ENCODE measurements at places on chromosomes 7 and 10.

GRCh38 chr7:157805713-157806112 is 468.9 kb downstream of the DNAJB6 start:
- no peak for DNase-seq

DNA sequence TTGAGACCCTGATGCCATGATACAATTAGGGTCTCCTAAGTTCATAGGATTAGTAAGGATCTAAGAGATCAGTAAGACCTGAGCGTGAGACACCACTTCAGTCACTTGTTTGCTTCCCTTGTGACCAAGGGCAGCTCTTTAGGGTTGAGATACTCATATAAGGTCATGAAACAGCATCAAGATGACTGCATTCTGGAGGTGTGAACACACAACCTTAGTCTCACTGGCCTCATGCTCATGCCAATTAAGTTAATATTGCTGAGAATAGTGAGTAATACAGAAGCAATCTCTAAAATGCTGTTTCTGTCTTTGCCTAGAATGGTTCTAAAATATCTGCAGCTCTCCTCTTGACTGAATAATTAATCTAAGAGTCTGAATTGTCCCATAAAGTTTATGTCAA is 39.6 kb upstream of the KLHL7 start:
- DNase-seq: peak; percentile 67

- no peak for DNase-seq
Observed at GRCh38 chr7:37092548-37092947, 356.1 kb downstream of the ELMO1 start.

DNA sequence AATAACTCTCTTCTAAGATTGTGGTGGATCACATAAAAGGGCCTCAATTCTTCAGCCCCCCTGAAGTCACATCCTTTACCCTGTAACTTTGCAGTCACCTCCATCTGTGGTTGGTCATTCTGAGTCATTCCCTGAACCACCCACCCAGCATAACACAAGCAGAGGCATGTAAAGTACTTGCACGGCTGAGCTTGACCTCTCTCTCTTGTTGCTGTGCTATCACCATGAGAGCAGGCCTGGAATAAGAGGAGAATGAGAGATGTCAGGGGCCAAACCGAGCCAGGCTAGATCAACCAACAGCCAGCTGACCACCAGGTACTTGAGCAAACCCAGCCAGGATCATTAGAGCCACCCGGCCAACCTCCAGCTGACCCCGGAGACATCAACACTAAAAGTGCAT is 13.5 kb upstream of the STK17A start:
- peak; percentile 80 for DNase-seq

DNA sequence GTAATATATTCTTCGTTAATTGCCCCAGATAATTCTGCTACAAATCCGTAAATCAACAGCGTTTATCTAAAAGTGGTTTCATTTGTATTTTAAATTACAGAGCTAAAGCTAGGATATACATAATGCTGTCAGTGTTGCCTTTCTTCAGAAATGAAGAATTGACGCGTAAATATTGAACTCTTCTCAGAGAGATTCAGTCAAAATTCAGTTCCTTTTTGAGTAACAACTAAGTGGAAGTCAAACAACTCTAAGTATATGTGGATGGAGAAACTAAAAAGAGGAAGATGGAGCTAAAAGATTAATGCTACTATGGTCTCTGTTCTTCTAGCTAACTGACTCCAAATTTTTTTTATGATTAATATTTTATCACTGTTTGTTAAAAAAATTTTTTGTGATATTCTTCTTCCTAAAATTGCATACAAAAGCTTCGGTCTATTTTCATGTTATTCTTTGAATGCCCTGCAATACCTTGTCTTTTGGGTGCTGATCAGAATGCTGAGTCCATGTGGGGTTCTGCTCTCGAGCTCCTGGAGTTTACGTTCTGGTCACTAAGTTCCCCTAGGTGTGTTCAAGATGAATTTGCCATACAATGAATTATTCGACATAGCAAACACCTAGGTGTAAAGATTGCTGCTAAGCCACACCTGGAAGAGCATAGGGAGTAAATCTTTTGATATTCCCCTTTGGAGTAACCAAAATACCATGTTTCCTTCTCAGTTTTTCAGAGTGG is 20.7 kb downstream of the MDFIC start:
- DNase-seq: no peak

GRCh38 chr10:114043532-114044246 is at the start of gene ADRB1:
ADRB1 (plus strand) TSS chr10:114043866; CDS start chr10:114044133, 267 bp downstream.
- peak; percentile 43 for DNase-seq

DNA sequence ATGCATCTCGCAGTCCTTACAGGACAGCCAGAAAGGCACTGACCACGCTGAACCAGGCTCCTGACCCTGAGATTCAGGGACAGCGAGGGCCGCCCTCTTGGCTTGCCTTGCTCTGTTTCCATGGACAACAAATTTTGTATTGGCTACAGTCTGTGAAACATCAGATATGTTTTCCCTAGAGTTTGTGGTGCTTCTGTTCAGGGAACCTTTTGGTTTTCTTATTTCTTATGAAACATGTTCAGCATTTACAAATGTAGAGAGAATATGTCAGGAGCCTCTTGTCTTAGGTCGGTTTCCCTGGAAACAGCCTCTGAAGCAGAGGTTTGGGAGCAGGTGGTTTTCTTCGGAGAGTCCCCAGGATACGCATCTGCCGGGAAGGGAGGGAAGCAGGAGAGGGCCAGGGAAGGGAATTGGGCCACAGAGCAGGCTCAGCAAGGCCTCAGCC is 260.1 kb downstream of the CCDC3 start:
- DNase-seq: no peak

DNA sequence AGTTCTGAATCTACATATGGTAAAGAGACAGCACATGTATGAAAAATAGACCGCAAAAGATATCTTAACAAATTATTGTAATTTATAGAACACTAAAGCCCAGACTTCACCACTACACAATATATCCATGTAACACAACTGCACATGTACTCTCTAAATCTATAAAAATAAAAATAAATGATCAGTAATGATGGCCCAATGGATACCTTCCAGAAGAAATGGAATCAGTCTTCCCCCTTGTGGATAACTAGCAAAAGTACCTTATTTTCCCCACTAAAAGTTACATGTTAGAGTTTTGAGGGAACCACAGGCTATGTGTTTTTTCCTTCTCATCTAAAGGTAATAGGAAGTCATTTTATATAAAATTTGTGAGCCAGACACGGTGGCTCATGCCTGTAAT is 25.7 kb downstream of the C7orf25 start:
- DNase-seq: peak; percentile 11

DNA sequence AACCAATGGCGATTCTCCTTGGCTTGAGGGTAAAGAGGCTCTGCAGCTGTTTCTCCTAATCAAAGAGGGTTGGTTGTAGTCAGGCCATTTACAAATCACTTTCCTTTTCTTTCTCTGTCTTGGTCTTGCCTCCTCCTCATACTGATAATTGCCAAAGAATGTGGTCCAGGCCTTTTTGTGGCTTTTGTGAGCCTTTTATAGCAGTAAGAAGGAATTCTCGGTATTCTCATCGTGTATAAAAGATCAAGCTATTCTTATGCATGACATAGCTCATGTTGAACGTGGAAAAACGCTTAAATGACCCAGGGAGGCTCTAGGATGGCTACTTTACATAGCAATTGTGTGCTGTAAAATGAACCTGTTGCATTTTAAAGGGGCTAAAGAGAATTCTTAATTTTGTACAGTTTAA is 62.6 kb downstream of the RBM20 start:
- DNase-seq: peak; percentile 96

DNA sequence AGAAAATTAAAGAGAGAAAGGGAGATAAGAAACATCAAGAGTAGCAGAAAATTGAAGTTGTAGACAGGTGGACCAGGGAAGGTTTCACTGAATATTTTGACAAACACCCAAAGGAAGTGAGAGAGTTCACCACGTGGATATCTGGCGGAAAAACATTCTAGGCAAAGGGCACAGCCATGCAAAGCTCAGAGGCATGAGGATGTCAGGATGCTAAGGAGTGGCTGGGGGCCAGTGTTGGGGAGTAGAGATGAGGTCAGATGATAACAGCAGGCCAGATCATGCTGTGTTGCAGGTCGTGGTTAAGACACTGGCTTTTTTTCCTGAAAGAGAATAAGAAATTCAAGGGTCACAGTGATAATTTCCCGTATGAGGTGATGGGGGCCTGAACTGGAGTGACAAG is 181.9 kb downstream of the DGKI start:
- no peak for DNase-seq

DNA sequence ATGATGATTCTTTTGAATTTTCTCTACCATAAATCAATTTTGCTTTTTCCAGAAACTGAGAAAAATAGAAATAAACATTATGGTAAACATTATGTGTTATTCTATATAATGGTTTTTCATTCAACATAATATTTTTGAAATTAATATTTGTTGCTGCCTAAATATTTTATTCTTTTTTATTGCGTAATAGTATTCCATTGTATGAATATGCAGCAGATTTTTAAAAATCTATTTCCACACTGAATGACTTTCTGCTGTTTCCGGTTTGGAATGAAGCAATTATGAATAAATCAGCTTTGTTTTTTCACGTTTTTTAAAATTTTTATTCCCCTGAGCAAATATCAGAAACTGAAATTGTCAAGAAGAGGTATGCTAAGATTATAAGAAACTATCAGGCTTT is 335.2 kb upstream of the KCND2 start:
- no peak for DNase-seq

DNA sequence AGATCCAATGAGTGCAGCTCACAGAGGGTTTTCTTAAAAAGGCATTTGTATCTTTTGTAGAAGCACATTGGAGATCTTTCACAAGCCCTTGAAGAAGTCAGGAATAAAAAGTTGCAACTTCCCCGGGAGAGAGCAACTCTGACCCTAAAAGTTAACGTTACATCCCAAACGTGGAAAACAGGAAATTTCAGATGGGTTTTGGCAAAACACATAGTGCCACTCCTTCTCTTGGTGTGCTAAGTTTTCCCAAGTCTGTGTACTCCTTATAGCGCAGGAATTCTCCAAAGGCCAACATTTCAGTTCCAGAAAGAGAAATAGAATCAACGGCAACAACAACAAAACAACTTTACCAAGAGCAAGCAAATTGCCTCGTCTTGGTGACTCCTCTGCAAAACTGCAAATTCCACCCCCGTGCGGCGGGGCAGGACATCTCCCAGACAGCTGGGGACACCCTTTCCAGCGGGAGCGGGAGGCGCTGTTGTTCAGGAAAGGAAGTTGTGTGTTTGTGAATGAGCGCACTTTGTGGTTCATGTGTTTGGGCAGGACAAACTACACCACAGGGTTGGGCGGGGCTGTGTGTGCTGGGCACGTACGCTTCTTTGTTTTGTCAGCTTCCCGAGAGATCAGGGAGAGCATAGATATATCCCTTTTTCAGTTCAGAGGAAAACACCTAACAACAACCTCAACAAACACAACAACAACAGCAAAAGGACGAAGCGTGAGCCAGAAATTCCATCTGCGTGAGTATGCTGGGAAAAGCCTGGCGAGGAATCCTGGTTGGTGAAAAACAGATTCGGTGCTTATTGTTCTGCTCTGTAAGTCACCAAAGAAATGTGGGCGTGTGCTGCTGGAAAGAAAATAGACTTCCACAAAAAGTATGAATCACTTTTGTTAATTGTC is 294.7 kb upstream of the PITRM1 start:
- peak; percentile 97 for DNase-seq

DNA sequence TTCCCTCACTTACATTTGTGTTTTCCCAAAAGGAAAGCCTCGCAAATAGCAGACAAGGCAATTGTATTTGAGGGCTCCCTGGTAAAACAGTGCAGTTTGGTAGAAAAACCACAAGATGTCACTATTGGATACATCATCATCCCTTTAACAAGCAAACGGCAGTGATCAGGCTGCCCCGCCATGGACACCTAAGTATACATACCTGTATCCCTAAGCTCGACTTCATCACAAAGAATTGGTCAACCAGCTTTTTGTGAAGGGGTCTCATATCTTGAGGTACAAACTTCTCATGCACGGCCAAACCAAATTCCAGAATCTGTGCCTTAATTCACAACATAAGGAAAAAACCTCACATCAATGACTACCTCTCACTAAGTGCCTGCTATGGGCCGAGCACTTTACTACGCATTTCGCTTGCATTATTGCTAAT is 179.5 kb upstream of the IMMP2L start:
- peak; percentile 58 for DNase-seq

GRCh38 chr7:159317294-159317693 is 172.6 kb upstream of the VIPR2 start:
- DNase-seq: no peak

GRCh38 chr7:5296611-5297226 is 14.0 kb downstream of the SLC29A4 start:
- DNase-seq: no peak

- DNase-seq: no peak
Observed at GRCh38 chr10:60082341-60082740, 176.0 kb upstream of the CCDC6 start.

- DNase-seq: peak; percentile 18
Observed at GRCh38 chr10:15515202-15515601, 144.1 kb upstream of the FAM171A1 start.

GRCh38 chr10:86390337-86391120 is 23.9 kb upstream of the GRID1 start:
- no peak for DNase-seq

DNA sequence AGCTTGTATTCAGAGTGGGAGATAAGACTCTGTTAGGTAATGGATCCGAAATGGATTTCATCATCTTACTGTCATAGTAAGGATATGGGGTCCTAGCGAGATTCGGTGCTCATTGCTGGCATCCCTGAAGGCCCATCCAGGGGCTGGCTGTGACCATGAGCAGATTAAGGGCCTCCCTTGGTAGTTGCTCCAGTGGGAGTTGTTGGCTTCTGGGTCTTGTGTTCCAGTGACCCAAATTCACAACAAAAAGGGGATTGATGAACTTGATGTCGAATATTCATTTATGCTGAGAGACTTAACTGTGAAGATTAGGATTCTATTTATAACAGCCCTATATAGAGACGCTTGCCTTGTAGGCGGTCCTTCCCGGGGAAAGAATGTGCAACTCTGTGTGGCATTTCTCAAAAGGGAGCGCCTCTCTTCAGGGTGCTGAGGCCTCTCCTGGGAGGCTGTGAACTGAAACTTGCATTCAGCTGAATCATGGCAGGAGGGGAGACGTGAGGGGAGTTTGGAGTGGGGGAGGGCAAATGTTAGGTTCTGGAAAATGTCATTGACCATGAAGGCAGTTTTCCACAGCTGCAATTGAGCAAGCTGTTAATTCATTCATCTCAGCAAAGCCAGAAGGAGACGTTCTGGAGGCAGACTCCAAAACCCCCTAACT is 233.1 kb upstream of the FZD8 start:
- peak; percentile 87 for DNase-seq

- no peak for DNase-seq
Observed at GRCh38 chr10:108049668-108050067, 885.2 kb upstream of the SORCS1 start.

- DNase-seq: no peak
Observed at GRCh38 chr10:70753026-70753663, 32.0 kb downstream of the TBATA start.

GRCh38 chr10:92913973-92914372 is 65.7 kb downstream of the EXOC6 start:
- DNase-seq: no peak

GRCh38 chr10:123796736-123797135 is 94.9 kb downstream of the CPXM2 start:
- no peak for DNase-seq

- no peak for DNase-seq
Observed at GRCh38 chr10:132056663-132057062, 9.1 kb upstream of the JAKMIP3 start.

GRCh38 chr7:87590578-87590977 is 10.1 kb downstream of the ABCB1 start:
- DNase-seq: no peak
